ENCODE measurements at places on chromosomes 7 and 10.
A peak's percentile ranks its signal among the peaks of the same experiment; 100 is the strongest.

GRCh38 chr10:78515038-78515872 lies 481.6 kb downstream of the RPS24 start:
- DNase-seq = no peak

DNA sequence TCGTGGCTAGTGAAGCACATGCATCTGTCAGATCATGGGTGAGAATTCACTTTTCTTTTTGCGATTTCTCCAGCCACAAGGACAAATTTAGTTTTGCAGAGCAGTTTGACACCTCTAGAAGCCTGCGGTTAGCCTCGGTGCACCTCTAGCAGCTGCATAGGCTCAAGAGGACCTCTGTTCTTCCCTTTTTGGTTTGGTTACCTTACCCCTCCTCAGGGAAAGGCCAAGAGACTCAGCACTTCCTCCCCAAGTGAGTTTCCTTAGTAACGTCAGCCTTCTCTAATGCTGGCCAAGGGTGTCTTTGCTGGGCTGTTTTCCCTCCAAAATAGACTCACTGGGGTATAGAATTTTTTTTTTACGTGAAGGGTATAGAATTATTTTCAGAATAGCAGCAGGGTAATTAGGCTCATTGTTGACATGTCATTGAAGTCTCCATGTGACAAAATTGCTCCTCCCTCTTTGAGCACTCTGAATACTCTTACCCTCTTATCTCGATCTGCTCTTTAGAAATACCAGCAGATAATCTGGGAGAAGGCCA lies 97.8 kb downstream of the AUTS2 start:
- DNase-seq = no peak

GRCh38 chr10:62464308-62464707 lies 90.1 kb downstream of the ZNF365 start:
- DNase-seq = no peak

GRCh38 chr10:35577926-35578617 lies 27.1 kb upstream of the GJD4 start:
- no peak for DNase-seq

DNA sequence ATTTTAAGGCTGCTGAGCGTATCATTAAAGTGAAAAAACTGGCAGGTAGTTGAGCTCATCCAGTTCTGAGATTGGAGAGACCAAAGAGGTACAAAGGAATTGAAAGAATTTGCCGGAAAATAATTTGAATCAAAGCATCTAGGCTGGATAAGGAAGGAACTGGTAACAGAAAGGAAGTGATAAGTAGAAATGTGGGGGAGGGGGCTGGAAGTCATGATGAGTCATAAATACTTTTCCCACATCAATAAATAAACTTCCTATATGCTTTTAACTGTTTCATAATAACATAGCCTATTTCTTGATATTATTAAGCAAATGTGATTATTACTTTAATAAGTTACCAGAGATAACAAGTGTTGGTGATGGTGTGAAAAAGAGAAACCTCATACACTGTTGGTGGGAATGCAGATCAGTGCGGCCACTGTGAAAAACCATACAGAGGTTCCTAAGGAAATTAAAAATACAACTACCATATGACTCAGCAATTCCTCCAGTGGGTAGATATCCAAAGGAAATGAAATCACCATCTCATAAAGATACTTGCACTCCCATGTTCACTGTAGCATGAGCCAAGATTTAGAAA lies 27.0 kb downstream of the ZNF438 start:
- no peak for DNase-seq

DNA sequence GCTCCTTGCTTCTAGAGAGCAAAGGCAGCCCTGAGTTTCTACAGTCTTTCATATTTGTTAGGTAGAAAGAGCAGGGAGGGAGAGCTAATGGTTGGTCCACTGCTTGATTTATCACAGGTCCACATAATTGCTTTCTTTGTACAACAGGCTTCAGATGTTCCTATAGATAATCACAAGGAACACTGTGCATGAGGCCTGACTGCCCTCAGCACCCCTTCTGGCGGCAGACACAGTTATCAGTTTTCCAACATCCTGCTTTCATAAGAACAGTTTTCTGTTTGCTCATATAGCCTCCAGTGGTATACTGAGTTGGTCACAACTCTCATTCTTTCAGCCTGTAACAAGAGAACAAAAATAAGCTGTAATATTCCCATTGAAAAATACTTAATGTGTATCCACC lies 69.7 kb downstream of the AKR1C4 start:
- DNase-seq = no peak

- no peak for DNase-seq
Observed at GRCh38 chr10:79932841-79933379, 16.0 kb downstream of the SFTPD start.

DNA sequence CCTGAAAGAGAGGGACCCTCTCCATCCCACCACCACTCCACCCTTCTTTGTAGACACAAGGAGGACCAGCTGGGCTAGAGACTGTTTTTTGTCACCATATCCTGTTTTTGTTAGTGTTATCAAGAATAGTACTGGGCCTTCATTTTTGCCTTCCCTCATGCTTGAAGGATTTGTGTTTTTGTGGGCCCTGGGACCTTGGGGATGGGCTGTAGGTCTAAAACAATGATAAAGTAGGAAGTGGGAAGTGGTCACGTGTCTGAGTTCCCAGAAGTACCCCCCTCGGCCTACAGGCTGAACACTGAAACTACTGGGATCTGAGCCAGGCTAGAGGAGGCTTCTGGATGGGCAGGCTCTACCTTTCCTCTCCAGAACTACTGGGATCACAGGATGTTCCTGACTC lies 8.9 kb downstream of the AGFG2 start:
- no peak for DNase-seq

GRCh38 chr7:79822620-79823240 lies 311.9 kb upstream of the GNAI1 start:
- DNase-seq = no peak

DNA sequence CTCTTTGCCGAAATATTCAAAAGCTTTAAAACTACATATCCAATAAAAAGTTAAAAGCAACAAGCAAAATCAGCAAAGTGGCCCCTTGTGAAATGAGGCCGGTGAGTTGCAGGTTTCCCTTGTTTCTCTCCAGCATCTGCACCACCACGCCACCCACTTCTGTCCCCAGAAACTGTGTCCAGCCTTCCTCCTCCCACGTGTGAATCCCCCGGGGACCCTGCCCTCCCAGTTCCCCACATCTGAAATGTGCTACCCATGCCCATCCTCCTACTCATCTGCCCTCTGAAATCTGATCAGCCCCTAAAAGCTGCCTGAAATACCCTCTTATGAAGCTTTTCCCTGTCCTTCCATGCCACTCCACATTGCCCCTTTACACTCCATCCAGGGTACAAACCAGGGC lies 3.8 kb downstream of the ALOX5 start:
- DNase-seq = no peak

GRCh38 chr7:139972029-139972428 lies 90.7 kb downstream of the PARP12 start:
- DNase-seq = no peak

- DNase-seq = no peak
Observed at GRCh38 chr7:81473236-81473635, 296.6 kb downstream of the HGF start.

GRCh38 chr7:147492606-147493005 lies 1098.0 kb upstream of the C7orf33 start:
- no peak for DNase-seq

DNA sequence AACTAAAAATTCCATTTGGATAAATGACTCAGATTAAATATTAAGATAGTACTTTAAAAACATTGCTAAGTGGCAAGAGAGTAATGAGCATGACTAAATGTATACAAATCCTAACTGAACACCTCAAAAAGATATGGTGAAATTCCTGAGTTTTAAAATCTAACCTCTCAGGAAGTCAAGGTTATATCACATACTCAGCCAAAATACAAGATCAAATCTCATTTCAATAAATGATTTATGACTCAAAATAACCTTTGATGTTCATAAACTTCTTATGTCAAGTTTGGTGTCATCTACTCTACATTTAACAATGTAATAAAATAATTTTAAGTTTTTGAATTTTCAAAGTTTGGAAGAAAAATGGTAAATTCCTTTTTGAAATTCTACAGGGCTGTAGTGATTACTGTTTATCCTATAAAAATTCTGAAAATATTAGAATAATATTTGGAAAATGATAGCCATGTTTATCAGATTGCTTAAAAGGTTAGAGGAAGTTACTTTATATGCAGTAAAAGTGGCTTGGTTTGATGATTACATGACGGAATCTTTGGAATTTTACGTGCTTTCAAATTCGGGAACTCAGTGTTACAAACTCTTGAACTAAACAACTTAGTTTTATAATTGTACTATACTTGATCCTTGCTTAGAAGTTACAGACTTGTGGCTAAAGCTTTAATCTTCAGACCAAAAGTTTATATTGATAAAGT lies 43.7 kb downstream of the ASZ1 start:
- DNase-seq = no peak

- DNase-seq = no peak
Observed at GRCh38 chr7:150428671-150429451, 21.6 kb upstream of the GIMAP8 start.

- no peak for DNase-seq
Observed at GRCh38 chr7:36515847-36516246, 126.2 kb downstream of the ANLN start.

DNA sequence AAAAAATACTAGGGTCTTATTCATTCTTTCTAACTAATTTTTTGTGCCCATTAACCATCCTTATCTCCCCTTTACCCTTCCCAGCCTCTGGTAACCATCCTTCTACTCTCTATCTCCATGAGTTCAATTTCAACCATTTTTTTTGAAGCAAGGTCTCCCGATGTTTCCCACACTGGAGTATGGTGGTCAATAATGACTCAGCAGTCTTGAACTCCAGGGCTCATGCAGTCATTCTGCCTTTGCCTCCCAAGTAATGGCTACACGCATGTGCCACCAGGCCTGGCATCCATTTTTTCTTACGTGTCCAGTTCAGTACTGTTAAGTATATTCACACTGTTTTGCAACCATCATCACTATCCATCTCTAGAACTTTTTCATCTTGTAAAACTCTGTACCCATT lies 60.4 kb downstream of the CYTH3 start:
- DNase-seq = no peak

DNA sequence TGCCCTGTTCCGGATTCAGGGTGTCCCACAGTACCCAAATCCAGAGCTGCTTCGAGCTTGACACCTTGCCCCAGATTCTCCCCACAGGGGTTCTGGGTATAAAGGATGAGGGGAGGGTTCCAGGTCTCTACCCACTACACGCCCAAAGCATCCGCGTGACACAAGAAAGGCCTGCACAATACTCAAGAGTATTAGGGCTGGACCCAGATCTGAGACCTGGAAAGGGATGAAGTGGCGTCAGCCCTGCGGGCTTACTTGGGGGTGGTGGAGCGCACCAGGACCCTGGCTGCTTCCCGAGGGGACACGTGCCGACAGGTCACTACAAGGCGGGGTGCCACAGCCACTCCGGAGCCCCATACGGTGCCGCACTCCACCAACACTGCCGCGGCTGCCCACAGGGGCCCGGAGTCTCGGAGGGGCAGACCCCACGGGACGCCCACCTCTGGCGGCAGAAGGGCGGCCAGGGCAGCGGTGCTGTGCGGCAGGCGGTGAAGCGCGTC lies 1.3 kb downstream of the TYSND1 start:
- DNase-seq = no peak

- no peak for DNase-seq
Observed at GRCh38 chr7:116876664-116877442, 14.5 kb downstream of the CAPZA2 start.

- DNase-seq = no peak
Observed at GRCh38 chr7:27419581-27420177, 177.1 kb downstream of the EVX1 start.

- no peak for DNase-seq
Observed at GRCh38 chr10:123990889-123991288, 99.3 kb upstream of the CPXM2 start.

- DNase-seq = no peak
Observed at GRCh38 chr7:32026083-32026425, 44.2 kb downstream of the PDE1C start.

GRCh38 chr10:132392184-132392800 lies 4.7 kb upstream of the PWWP2B start:
- no peak for DNase-seq

GRCh38 chr10:131088619-131089018 lies 222.9 kb downstream of the TCERG1L start:
- no peak for DNase-seq

DNA sequence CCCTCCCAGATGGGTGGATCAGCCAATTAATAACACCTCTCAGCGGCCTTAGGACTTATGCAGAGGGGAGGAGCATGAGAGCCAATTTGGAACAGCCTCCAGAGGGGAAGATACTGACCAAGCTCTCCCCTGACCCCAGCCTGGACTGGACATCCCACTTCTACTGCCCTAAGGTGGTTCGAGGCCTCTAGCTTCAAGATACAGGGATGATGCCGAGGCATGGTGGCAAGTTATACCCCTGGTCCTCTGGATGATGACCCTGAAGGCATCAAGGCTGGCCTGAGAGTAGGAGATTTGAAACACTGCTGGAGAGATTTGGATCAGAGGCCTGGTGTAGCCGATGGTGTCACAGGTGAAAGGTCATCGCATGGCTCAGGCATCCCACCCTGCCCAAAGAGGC lies 3.2 kb downstream of the CDH23 start:
- no peak for DNase-seq

DNA sequence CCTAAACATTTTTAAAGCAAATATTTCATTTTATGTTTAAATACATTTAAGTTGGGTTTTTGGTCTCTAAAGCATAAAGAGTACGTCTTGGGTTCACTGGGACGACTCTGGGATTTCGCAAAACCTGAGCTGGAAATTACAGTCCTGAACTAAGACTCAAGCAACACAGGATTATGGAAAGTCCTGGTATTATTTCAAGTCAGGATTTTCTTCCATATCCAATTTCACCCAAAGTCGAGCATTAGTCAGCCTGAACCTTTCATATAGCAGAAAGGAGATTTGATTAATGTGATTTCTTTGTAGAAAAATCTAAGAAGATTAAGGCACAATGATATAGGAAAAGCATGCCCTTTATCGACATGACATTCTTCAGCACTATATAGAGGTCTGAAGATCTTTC lies 100.0 kb downstream of the MTERF1 start:
- DNase-seq = no peak

GRCh38 chr10:48445932-48446331 lies 139.5 kb downstream of the MAPK8 start:
- no peak for DNase-seq

DNA sequence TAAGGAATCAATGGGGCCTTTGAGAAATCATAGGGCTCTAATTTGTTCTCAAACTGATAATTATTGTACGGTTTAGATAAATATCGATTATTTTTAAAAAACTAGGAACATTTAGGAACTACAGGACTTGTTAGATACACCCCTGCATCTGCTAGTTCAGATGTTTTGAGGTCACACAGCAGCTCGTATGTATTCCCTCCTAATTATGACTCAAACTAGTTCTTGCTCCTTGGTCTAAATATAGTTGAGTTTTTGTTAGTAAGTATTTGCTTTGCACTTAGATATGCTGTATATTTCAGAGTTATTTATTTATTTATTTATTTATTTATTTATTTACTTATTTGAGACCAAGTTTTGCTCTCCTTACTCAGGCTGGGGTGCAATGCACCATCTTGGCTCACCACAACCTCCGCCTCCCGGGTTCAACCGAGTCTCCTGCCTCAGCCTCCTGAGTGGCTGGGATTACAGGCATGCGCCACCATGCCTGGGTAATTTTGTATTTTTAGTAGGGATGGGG lies 22.7 kb downstream of the PTER start:
- no peak for DNase-seq

- DNase-seq = peak; percentile 89
Observed at GRCh38 chr7:50502001-50502684, 52.0 kb upstream of the FIGNL1 start.
